Activated CD8-positive, alpha-beta memory T cell treated with anti-CD3 and anti-CD28 coated beads for 4 hours (primary cell): ENCODE measurements at places on chromosomes 1 and 21.

GRCh38 chr1:159957824-159958268, 3.8 kb upstream of the SLAMF9 start:
- no peak for DNase-seq

DNA sequence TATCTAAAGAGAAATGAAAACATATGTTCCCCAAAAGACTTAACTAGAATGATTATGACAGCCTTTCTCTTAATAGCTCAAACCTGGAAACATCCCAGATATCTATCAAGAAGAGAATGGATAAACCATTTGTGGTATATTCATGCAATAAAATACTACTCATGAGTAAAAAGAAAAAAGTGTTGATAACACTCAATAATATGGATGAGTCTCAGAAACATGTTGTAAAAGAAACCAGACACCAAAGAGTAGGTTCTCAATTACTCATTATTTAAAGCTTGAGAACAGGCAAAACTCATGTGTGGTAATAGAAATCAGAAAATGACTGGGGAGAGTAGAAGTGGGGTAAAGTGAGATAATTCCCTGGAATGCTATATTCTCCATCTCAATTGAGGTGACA, 154.1 kb downstream of the PHTF1 start:
- no peak for DNase-seq

- DNase-seq, result no peak
These were observed 127.6 kb downstream of the CNIH3 start for GRCh38 chr1:224743608-224744164.

GRCh38 chr1:7383671-7384520, 387.2 kb upstream of the VAMP3 start:
- DNase-seq, result no peak

GRCh38 chr1:220219865-220220698, 52.2 kb downstream of the RAB3GAP2 start:
- no peak for DNase-seq

DNA sequence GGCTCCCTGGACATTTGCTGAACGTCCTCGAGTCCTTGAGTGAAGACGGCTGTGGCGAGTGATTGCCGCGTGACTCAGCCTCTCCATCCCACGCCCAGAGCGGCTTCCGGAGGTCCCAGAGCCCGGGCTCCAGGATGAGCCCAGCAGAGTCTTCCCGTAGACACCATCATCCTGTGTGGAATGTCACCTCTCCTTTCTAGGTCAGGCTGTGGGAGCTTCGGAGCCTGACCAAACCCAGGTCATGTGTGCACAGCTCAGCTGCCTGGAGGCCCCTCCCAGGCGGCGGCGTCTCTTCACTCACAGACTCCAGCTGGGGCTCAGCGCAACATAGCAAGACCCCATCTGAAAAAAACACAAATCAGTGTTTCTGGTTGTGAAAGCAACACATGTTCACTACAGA, 38.2 kb downstream of the PRKCZ start:
- DNase-seq, result no peak

DNA sequence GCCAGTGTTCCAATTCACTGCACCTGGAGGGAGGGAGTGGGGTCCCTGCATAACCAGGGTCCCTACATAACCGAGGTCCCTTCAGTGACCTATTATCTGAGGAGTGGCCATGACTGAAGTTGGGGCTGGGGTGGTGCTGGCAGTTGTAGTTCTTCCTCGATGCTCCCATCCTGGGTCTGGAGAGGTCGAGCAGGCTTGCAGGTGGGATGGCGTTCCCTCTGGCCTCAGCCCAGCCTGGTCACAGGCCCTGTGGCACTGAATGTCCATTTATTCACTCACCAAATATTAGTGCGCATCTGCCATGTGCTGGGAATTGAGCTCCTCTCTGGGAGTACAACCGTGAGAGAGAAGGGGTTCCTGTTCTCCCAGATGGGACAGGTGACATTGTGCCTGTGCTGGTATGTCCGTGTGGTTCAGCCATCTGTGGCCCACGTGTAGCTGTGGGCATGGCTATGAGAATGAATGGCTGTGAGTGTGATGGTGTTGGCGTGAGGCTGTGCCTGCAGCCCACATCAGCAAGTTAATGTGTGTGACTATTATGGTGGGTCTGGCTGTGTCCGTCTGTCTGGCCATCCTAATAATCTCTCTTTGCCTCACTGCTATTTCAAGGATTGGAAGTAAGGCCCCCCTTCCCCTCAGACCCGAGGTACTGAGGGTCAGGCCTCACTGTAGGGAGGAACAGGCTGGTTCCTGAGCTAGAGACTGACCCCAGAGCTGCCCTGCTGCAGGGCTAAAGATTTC, 3.9 kb upstream of the SLC6A9 start:
- no peak for DNase-seq

GRCh38 chr1:150507912-150508864, at the start of gene ECM1:
TSS of gene ECM1 (plus strand) at chr1:150508109. CDS start at chr1:150508210, 101 bp downstream.
- no peak for DNase-seq

DNA sequence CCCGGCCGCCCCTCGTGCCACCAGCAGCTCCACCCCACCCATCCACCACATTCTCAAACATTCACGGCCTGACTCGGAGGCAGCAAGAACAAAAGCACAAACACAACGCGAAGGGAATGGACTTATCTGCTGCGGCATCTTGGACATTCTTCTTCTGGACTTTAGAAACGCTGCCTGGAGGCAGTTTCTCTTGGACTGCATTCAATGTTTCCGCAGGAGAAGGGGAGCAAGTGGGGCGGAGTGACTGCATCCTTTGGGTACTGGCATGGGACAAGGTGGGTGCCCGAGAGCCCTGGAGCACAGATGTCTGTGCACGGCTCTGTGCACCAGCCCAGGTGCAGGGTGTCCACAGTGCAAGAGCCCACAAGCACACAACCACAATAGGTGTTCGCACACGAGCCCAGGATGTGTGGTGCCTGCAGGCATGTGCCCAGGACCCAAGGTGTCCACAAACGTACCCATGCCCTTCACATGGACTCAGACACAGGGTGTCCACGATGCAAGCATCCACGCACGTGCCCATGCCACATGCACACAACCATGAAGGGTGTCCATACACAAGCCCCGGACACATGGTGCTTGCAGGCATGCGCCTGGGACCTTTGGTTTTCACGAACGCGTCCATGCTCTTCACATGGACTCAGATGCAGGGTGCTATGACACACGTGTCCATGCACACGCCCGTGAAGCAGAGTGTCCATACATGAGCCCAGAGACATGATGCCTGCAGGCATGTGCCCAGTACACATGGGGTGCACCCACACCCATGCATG, 53.6 kb downstream of the WNT9A start:
- DNase-seq, result no peak

GRCh38 chr1:193706766-193707165, 520.4 kb upstream of the B3GALT2 start:
- DNase-seq, result no peak

- DNase-seq, result no peak
These were observed 30.8 kb upstream of the FAM89A start for GRCh38 chr1:231070758-231071444.

DNA sequence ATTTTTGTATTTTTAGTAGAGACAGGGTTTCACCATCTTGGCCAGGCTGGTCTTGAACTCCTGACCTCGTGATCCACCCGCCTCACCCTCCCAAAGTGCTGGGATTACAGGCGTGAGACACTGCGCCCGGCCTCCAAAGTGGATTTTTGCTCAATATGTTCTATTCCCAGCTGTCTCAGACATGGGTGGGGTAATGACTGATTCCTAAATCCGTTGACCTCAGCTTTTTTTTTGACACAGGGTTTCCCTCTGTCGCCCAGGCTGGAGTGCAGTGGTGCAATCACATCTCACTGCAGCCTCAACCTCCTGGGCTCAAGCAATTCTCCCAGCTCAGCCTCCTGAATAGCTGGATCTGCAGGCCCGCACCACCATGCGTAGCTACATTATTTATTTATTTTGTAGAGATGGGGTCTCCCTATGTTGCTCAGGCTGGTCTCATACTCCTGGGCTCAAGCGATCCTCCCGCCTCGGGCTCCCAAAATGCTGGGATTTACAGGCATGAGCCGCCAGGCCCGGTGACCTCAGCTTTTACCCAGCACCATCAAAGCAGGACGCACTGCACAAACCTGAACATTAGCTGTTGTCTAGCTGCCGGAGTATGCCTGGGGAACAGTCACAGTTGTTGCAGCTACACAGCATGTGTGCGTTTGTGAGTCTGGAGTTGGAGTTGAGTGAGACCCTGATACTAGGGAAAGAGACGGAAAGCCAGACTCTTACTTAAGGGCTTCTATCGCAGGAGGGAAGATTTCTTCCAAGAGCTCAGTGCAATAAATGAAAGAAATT, 43.7 kb upstream of the PSEN2 start:
- DNase-seq, result no peak
